ENCODE measurements at places on chromosomes 3 and 15.

DNA sequence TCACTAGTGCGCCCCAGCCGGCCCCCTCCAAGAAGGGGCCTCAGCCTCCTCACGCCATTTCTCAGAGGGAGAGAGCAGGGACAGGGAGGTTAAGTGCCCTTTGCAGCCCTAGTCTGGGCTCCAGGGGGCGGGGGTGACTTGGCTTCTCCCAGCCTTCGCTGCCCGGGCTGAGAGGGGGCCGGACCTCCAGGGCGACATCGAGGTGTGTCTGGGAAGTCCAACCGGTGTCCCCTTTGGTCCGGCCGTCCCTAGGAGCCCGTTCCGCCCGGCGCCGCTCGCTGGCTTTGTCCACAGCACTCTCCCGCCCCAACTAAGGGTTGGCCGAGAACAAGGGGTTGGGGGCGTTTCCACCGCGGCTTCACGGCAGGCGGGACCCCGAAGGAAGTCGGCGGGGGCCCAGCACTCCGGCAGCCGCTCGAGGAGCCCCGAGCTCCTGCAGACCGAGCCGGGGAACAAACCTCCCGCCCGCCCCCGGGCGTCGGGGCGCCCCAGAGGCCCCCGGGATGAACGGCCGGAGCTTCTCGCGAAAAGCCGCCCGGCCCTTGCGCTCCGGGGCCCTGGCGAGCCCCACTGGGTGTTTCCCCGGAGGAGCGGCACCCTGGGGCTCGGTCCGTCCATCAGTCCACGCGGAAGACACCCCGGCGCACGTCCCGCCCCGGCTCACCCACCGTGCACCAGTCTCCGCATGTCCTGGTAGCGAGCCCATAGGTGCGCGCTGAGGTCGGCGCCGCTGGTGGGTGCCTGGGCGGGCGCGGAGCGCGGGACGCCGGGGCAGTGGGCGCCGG is 627 bp downstream of the NT5DC2 start:
- peak; percentile 28 for DNase-seq

GRCh38 chr3:42118762-42119361 is 27.7 kb downstream of the TRAK1 start:
- peak; percentile 16 for DNase-seq

DNA sequence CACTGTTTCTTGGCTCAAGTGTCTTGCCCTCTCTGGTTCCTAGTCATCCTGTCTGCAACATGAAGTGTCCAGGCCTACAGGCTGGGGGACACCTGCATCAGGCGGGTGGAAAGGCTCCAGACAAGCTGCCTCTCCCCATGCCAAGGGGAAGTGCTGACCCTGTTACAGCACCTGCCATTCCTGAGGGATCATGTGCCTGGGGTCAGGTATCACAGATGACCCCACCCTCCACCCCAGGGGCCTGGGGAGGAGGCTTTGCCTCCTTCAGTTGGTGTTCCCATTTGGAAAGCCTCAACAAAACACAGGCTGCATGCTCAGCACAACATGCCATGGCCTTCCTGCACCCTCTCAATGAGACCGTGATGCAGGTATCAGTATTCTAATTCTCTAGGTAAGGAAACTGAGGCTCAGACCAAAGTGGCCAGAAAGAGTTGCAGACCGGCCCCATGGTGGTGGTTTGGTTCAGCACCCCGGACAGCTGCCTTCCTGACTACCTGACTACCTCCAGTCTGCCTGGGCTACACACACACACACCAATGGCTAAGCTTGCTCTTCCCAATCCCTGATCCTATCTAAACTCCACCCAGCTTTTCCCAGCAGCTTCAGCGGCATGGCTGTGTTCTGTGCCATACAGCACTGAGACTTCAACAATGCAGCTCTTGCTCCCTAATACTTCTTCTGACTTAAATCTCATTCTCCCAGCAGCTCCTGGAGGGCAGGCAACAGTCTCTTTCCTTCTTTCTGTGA is 69.7 kb upstream of the LINGO1 start:
- DNase-seq = no peak

DNA sequence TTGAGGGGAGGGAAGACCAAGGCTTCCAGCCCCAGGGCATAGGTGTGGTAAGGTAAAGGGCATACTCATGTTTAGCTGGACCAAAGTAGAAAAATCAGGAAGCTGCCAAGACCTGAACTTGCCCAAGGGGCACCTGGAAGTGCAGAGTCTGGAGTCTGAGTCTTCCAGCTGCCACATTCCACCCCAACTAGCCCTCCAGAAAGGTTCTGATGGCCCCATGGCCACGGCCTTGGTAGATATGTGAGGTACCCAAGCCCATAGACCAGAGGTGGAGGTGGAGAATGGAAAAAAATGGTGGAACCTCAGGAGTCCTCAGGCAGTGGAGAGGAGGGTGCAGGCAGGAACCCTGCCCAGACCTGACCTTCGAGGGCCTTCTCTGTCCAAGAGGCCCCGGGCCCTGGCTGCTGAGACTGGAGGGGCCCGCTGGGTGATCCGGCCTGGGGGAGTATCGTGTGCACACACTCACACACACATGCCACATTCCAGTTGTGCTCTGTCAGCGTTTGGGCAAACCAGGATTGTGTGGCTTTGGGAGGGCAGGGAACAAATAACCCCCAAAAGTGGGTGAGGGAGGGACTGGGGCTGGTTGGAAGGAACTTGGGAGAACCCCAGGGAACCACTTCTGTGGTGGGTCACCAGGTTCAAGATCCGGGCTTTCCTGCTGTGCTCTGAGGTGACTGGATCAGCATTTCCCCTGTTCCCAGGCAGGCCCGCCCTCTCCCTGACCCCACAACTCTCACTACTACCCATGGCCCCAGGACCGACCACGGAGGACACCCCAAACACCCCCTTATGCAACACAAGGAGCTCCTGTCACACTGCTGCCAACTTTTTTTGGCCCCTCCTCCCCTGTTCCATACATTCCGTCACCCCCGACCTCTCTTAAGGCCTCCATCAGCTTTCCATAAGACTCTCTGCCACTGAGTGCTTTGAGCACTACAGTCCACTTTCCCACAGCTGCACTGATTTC is 11.6 kb downstream of the MYL3 start:
- no peak for DNase-seq

- DNase-seq = no peak
Measured at GRCh38 chr3:175659670-175660350, 800.7 kb downstream of the NAALADL2 start.

GRCh38 chr3:59567661-59568060 is 517.8 kb upstream of the CFAP20DC start:
- DNase-seq = no peak

DNA sequence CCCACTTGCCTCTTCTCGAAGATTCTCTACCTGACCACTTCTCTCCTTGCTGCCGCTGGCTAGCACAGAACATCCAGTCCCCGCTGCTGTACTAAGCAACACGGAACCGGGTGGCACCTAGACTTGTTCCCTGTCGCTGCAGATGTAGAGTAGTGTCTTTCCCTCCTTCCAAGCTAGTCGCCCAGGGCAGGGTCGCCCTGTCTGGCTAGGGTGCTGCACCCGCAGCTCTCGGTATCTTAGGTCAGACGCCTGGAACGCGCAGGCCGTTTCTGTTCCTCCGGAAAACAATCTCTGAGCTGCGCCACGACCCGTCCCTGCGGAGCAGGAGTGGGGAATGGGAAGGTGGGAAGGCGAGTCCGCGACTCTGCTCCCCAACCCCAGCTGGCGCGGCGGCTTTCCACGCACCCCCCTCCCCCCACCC is 758 bp upstream of the SNX33 start:
- no peak for DNase-seq

DNA sequence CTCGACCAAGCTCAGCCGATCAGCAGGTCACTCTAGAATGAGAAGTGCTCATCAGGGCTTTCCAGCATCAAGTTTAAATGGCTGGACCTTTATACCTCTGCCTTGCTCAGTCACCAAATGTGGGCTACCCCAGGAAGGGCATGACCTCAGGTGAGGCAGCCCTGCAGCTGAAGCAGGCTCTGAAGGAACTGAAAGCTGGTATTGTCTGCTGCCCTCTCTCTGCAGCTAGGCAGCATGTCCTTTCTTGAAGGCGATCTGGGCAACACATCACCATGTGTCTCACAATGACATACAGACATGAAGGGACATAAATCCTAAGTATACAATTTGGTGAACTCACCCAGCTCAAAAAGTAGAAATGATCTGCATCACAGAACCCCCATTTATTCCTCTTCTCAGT is 38.7 kb upstream of the ARID3B start:
- DNase-seq = no peak

DNA sequence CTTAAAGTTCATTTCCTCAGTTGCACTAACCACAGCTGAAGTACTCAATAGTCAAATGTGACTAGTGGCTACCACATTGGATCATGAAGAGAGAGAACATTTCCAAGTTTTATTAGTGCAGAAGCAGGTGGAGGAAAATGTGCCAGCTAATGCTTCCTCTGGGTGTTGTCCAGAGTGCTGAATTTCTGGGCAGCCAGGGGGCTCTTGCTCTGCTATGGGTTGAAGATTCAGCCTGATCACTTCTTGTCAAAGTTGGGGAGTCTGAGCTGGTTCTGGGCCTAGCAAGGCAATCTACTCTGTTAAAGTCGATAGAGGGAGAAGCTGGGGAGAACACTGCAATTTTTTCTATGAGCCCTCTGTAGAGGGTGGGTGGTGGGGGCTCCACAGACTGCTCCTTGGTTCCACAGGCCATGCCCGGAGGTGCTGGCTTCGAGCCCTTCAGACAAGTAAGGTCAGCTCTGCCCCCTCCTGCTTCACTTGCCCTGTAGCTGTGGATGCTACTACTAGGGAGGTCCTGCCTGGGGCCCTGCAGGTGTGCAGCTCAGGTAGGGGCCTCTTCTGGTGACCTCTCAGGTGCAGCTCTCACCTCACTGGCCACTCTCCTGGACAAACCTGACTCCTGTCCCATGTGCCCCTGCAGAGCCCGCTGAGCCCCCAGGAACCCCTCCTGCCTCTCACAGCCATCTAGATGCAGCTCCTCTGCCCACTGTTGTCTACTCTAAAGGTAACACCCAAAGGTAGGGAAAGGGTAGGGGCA is 8.2 kb downstream of the ALG3 start:
- no peak for DNase-seq

- no peak for DNase-seq
Measured at GRCh38 chr3:95302044-95302443, 1239.2 kb downstream of the NSUN3 start.

DNA sequence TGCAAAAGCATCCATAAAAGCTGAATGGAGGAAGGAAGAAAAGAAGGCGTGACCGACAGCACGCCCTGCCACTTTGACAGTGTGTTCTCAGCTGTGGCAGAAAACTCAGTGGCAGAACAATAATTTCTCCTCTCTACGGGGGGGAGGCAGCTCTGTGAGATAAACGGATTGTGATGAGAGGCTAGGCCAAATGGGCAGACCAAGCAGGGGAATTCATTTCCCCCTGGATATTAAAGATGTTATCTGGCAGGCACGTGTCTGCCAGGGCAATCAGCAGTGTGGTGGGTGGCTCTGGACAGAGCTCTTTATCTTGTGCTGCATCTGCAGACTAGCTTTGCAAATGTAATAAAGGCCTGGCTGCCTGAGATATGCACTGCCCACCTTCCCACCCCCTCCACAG is 1.9 kb upstream of the RMDN3 start:
- no peak for DNase-seq

GRCh38 chr3:118987477-118987876 is 47.2 kb downstream of the IGSF11 start:
- no peak for DNase-seq

GRCh38 chr15:29883126-29883525 is 60.9 kb upstream of the TJP1 start:
- no peak for DNase-seq

DNA sequence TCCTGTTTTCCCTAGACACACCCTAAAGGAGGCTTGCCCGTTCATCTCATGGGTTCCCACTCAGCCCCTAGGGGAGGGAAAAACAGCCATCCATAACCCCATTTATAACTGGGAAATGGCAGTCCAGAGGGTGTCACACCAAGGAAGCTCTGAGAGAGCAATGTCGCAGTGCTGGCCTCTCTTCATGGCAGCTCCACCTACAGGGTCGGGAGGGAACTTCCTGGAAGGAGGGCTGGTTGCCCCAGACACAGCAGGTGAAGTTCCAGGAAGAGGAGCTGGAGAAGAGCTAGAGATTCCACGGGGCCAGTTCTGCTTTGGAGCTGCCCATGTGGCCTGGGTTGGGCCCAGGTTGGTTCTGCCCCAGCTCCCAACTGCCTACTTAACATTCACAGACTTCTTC is 22.3 kb upstream of the LINGO1 start:
- no peak for DNase-seq

DNA sequence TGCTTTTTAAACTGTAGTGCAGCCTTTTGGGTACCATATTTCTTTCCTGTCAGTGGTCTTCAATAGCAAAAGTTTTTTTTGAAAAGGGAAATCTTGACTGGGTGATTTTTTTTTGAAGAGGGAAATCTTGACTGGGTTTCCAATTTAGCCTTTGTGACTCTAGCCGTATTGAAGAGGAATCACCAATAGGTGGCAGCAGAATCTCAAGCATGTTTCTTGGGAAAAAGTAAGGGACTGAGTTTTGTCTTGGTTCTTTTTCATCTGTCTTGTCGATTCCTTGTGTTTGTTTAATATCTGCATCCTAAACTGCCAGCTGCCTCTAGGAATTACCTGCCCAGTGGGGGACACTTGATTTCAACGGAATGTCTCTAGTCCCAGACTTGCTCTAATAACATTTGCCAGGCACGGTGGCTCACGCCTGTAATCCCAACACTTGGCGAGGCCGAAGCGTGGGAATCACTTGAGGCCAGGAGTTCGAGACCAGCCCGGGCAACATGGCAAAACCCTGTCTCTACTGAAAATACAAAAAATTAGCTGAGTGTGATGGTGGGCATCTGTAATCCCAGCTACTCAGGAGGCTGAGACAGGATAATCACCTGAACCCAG is 89.2 kb downstream of the RBPMS2 start:
- DNase-seq = peak; percentile 59

DNA sequence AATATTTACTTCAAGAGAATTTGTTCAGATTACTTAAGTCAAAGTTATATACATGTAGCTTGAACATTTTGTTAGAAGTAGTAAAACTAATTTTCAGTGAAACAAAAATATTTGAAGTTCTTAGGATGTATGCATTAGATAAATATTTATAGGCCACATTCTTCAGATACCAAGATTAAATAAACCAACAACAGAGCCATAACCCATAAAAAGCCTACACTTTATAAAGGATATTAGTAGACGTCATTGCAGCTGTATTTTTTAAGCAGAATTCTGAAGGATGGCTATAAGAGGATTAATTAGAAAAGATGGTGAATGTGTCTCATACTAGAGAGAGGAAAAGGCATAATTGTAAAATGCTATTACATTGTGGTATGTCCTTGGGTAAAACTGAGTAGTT is 449.7 kb upstream of the ALCAM start:
- no peak for DNase-seq

- no peak for DNase-seq
Measured at GRCh38 chr3:197298945-197299854, 788 bp upstream of the DLG1 start.

DNA sequence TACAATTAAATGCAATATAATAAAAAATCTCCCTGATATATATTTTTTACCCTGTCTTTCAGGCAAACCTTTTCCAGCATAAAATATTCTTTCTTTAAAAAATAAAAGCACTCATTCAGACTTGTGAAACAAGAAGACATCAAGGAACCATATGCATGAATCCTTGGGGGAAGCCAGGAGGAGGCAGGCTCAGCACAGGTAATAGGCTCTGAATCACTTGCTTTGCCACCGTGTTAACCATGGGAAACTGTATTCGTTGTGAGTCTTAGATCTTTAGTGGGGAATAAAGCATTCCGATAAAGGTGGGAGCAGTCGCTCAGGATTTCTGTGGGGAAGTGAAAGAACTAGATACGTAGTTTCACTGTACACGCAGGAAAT is 42.4 kb downstream of the FBN1 start:
- no peak for DNase-seq

GRCh38 chr15:66621491-66622467 is 56.0 kb upstream of the LCTL start:
- DNase-seq = no peak

Data from CD4-positive, alpha-beta T cell treated with Interleukin-17A for 1 hour (primary cell).